ENCODE measurements at places on chromosomes 1 and 21.
A peak's percentile ranks its signal among the peaks of the same experiment; 100 is the strongest.

GRCh38 chr21:27346041-27346448 is 379.2 kb upstream of the ADAMTS5 start:
- DNase-seq, result no peak

GRCh38 chr1:154501423-154502065 is 475 bp upstream of the TDRD10 start:
- DNase-seq, result no peak

GRCh38 chr1:185058876-185059275 is 13.5 kb downstream of the RNF2 start:
- no peak for DNase-seq

- no peak for DNase-seq
Measured at GRCh38 chr1:189960769-189961168, 516.9 kb downstream of the BRINP3 start.

DNA sequence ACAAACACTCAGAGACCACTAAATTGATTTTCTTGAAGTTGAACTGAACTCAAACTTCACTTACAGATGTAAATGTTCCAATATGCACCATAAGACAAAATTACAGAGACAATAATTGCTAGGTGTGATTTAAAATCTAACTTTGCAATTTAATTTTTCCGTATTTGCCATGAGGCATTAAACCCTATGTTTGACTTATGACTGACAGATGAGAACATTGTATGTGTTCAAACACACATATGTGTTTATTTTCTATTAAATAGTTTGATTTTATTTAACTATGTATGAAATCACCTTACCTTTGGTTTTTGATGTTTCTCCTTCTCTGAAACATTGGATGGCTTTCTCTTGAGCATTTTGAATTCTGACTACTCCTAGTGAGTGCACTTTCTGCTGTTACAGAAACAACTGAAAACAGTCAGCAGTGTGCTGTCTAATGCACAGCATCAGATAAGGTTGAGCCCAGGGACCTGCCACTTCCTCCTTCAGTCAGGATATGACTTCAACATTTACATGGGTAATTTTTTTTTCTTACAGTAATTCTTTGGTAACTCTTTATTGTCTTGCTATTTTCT is at the start of gene SAMSN1:
Gene SAMSN1, minus strand, starts transcription at position 410 of the 575 bp plus-strand sequence. Its CDS starts 54 bp downstream, at position 356.
- DNase-seq, result peak; percentile 59

DNA sequence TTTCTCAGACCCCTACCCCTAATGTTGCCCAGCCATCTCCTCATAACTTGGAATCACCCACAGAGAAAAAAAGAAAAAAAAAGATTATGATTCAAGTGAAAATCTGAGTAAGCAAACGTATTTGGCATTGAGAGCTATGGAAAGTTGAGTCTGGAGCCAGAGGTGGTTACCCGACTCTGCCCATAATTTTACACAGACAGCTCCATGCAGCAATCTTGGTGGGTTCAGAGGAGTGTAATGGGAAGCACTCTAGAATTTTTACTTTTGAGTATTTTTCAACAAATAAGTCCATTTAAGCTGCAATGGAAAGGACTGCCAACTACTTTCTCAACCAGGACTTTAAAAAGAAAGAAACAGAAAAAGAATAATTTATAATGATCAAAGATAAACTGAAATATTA is 62.7 kb downstream of the ZC3H11B start:
- DNase-seq, result no peak

DNA sequence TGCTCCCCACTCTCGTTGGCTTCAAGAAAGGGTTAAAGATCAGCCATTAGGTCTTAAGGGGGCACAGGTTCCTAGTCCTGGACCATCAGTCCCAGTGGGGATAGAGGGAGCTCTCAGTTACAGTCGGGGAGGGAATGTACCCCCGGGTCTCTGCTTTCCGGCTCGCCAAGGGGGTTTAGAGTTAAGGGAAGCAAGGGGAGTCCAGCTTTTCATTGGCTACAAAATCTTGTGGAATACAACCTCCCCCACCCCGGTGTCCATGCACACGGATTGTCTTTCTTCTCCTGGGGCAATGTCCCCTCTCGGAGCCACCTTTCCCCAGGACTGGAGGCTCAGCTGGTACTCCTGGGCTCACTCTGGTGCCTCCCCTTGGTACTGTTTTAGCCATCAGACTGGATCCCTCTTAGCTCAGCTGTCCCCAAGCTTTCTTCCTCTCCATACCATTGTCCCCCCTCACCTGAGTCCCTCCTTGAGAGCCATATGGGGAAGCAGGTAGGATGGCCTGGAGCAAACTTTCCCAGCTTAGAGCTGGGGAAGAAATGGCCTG is at the start of gene A3GALT2:
Gene A3GALT2, minus strand, starts transcription at position 480 of the 547 bp plus-strand sequence. Its CDS starts 0 bp downstream, at position 480.
- DNase-seq, result no peak

DNA sequence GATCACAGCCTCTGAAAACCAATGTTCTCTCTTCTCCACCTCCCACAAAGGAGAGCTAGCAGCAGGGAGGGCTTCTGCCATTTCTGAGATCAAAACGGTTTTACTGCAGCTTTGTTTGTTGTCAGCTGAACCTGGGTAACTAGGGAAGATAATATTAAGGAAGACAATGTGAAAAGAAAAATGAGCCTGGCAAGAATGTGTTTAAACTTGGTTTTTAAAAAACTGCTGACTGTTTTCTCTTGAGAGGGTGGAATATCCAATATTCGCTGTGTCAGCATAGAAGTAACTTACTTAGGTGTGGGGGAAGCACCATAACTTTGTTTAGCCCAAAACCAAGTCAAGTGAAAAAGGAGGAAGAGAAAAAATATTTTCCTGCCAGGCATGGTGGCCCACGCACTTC is 35.8 kb upstream of the TDRD10 start:
- no peak for DNase-seq

- DNase-seq, result no peak
Measured at GRCh38 chr1:213159376-213159775, 108.3 kb downstream of the RPS6KC1 start.

- DNase-seq, result no peak
Measured at GRCh38 chr1:66644331-66644730, 107.9 kb upstream of the DYNLT5 start.

DNA sequence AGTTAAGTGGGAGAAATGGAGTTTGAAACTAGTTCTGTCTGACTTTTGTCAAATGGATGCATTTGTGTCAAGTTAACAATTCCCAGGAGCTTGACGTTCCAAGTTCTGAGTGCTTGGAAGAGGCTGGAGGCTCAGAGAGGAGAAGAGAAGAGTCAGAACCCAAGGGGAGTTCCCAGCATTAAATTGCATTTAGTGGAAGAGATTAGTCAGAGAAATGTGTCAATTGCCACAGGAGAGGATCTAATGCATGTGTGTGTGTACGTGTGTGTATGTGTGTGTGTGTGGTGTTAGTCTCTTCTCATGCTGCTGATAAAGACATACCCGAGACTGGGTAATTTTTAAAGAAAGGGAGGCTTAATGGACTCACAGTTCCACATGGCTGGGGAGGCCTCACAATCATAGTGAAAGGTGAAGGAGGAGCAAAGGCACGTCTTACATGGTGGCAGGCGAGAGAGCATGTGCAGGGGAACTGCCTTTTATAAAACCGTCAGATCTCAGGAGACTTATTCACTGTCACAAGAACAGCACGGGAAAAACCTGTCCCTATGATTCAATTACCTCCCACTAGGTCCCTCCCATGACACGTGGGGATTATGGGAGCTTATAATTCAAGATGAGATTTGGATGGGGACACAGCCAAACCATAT is 101.5 kb upstream of the TMEM51 start:
- no peak for DNase-seq

DNA sequence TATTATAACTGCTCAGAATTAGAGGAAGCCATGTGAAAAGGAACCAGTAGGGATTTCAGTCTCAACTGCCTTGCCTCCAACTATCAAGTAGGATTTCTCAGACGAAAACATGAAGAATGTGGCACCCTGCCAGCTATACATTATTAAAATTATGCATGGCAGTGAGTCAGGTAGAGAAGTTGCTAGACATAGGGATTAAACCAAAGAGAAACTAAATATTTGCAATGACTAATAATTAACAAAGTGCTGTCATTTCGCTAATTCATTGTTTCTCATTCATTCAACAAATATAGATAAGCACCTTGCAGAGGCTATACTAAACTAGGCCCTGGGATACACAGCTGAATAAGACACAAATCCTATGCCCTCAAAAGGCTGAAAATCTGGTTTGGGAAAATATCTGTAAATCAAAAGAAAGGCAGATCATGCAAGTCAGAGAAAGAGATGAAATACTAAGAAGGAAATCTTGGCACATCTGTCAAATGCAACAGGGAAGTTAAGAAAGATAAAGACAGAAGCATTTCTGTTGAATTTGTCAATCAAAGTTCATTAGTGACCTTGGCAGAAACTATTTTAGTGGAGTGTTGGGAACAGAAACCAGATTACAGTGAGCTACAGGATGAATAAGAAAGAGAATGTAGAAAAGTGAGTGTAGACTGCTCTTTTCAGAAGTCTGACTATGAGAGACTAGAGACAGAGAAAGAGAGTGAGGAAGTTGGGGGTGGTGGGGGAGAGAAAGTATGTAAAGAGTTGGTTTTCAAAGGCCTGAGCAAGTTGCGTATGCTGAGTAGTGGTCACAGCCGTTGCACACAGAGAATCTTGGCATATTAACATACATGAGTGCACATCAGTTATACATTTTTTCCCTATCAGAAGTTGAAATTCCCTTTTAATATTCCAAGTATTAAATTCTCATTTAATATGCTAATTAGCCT is 14.7 kb upstream of the NBPF11 start:
- DNase-seq, result no peak

DNA sequence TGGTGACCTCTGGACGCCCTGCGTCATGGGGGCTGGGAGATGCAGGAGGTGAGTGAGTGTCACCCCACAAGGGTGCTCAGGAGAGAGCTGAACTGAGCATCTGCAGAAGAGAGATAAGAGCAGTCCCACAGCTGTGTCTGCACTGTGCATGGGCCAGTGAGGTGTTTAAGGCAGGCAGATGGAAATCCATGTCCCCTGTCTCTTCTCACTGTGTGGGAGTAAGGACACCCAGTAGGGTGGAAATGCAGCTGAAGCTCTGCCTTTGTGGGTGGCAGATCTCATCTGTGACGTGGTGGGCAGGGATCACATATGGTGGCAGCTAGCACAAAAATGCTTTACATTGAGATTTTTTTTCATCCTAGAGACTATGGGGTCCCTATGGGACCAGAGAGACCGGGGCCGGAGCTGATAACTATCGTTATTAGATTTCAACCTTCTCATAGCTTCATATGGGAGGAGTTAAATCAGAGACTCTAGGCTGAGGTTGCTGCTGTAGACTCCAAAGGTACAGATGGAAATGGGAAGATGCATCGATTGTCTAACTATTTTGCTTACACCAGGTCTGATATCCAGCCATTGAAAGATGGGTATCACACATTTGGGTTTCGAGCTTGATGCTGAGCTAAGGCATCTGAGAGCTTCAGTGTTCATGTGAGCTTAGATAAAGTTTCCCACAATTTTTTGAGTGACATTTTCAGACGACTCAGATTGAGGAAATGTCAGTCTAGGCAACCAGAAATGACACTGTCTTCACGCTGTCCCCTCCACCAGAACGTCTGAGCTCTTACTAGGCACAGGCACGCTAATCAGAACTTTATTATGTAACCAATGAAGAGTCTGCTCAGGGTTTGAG is 65.3 kb upstream of the PSEN2 start:
- DNase-seq, result no peak

GRCh38 chr1:229689273-229689672 is 63.2 kb downstream of the URB2 start:
- DNase-seq, result no peak

GRCh38 chr1:78048446-78048845 is 2.7 kb downstream of the GIPC2 start:
- DNase-seq, result no peak

- DNase-seq, result no peak
Measured at GRCh38 chr1:94713472-94714141, 106.5 kb upstream of the SLC44A3 start.

DNA sequence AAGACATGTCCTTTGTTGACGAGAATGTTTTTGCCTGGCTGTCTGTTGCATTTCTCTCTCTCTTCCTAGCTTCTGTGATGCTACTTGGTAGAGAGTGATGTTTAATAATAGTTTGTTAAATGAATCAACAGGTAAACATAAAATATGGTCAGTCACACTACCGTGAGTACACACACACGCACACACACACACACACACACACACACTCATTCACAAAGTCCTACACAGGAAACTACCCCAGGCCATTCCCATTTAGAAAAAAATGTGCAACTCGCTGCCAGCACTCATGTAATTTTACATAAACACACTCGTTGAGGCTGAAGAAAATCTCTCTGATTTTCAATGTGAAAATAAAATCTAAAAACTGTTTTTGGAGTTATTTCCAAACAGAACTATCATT is 38.7 kb downstream of the RUNX1 start:
- no peak for DNase-seq

GRCh38 chr1:246146804-246147523 is 360.1 kb downstream of the SMYD3 start:
- DNase-seq, result no peak

DNA sequence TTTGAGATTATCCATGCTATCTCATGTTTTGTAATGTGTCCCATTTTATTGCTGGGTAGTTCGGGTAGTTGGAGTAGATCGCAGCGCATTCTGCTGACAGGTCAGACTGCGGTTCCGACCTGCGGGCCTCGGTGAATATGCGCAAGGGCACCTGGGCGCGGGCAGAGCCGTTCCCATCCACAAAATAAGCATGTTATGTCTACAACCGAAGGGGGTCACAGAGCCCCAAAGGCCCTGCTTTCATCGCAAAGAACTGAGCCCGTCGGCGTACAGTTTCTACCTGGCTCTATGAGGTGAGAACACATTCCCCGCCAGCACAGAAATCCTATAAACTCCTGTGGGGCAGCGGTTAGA is 88.4 kb downstream of the PRKAB2 start:
- no peak for DNase-seq

DNA sequence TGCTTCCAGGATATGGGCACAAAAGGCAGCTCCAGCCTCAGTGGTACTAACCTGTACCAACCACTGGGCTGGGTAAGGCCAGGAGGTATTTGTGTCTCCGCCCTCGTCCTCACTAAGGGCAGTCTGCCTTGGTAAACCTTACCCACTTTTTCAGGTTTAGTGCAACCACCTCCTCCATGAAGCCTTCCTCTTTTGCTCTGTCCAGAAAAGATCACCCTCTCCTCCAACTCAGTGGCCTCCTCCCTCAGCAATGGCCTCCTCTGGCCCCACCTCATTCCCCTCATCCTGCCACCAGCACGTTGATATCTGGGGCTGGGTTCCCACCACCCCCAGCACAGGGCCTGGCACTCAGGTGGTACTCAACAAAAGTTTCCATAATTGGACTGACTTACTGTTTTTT is 161.5 kb downstream of the GRIK3 start:
- DNase-seq, result no peak

DNA sequence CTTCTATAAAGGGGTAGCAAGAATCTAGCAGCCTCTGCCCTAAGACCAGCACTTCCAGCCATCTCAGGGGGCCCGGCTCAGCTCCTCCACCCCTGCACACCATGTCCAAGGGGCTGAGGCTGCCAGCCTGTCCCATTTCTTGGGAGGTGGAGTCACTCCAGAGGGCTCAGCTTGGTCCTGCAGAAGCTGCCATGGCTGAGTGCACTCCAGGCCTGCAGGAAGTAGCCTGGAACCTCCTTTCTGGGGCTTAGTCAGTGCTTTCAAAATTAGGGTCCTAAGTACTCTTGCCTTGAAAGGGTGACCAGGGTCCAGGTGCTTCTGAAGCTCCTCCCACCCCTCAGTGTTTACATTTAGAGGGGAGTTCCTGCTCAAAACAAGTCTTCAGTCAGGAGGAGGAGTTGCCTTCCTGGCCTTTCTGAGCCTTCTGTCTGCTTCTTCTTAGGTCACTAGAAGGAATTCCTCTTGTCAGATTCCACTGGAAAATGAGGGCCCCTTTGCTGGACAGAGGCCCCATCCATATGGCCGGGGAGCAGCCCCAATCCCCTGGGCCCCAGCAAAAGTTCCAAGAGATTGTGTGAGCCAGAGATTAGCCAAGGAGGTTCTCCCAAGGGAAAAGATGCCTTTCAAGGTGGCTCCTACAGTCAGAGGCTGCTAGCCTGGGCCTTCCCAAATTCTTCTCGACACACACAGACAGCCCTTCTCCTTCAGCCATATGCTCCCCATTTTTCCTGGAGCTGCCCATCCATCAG is 128.1 kb upstream of the VAMP3 start:
- DNase-seq, result no peak

Data from activated CD4-positive, alpha-beta T cell treated with anti-CD3 and anti-CD28 coated beads, Interleukin-2, amount 50 U/mL, for 1 hour (primary cell).